ENCODE measurements at places on chromosomes 13 and 19.

GRCh38 chr19:44753932-44754749 lies 5.6 kb downstream of the BCL3 start:
- peak; percentile 67 for DNase-seq

DNA sequence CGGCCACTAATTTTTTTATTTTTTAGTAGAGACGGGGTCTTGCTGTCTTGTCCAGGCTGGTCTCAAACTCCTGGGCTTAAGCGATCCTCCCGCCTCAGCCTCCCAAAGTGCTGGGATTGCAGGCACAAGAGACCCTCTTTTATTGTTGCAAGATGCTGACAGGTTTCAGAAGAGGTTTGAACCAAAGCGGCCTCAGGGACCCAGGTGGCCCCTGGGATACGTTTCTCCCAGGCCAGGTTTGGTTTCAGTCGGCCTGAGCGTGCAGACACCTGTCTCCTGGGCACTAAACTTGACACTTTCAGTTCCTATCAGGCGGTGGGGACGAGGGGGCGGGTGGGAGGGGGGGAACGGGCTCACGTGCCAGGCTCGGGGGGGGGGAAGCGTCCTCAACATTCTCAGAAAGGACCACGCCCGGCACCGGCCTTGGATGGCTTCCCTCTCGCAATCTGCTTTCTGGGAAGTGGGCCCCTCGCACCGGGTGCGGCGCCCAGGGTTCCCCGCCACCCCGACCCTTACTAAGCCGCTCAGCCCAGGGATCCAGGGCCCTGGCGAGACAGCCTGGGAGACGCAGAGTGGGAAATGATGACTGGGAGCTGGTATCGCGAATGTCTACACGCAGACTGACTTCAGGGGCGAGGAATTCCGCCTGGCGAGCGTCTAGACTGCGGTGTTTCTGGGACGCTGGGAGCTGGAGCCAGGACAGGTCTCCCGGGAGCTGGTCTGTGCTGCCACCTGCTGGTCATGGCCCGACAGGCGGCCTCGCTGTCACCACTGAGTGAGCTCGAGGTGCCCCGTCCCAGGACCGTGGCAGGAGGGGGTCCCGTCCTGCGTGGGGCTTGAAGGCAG lies 91.6 kb downstream of the GNG7 start:
- peak; percentile 83 for DNase-seq

- DNase-seq, result no peak
Observed at GRCh38 chr13:87754097-87754496, 82.9 kb downstream of the SLITRK5 start.

DNA sequence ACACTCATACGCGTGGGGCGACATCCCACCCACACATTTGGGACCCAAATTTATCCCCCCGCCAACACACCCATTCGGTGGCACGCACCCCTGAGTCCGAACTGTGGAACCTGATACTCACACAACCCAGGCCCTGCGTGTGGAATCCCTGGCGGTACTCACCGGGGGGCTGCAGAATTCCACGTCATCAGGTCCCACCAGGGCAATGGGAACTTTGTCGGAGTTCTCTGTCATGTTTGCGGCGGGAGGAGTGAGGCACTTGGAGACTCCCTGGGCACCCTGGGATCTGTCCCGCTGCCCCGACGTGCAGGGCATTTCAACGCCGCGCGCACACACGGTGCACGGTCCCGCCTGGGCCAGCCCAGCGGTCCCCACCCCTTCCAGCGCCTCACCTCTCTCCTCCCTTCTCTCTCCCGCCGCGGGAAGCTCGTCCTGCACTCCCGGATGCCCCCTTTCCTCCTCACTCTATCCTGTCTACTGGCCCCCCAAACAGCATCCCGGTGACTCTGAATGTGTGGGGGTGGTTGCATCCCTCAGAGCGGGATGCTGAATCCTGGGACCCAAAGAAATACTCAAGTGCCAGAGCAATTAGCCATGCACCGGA lies at the start of gene CNMD:
TSS of gene CNMD (minus strand) at position 353 of the 604 bp plus-strand sequence. CDS start at position 234, 119 bp downstream.
- peak; percentile 33 for DNase-seq

- no peak for DNase-seq
Observed at GRCh38 chr19:29779921-29780320, 31.9 kb upstream of the CCNE1 start.

GRCh38 chr13:64438084-64438483 lies 2792.1 kb downstream of the PCDH9 start:
- no peak for DNase-seq

DNA sequence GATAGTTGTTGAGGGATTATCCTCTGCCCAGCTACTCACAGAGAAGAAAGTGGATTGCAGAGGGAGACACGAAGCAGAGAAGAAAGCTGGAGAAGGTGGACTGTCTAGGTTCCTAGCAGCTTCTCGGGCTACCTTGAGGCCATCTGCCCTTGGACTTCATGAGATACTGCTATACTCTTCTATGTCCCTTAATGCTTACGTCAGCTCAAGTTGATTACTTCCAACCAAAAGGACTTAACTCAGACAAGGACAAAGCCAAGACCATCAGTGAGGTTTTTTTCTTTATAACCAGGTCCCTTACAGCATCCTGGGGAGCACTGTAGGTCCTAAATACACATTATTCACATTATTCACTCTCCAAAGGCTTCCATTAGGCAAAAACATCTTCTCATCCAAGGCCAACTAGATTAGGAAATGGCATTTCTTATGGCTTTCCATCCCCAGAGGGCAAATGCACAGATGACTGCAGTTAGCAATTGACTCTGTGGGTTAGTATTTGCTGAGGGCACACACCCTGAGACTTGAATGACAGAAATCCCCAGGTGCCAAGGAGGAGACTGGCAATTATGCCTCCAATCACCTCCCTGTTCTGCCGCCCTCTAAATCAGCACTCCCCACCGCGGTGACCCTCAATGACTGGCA lies 4.1 kb upstream of the UBE2L5 start:
- no peak for DNase-seq
